T-cell (primary cell): ENCODE measurements at places on chromosomes 1 and 21.

DNA sequence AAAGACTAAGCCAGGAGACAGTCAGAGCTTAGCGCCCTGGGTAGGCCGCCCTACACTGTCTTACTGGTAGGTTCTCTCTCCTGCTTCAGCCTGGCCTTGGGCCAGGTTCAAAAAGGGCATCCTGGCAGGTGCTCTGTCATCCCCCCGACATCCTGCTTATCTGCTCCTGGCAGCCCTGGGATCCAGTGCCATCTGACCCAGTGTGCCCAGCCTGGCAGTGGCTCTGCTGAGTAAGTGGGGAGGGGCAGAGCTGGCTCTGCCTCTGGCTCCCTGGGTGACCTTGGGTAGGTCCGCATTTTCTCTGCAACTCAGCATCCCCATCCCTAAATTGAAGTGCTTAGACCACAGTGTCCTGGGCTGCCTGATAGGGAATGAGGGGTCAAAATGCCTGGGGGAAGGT, 549.9 kb downstream of the PTPRU start:
- no peak for DNase-seq

DNA sequence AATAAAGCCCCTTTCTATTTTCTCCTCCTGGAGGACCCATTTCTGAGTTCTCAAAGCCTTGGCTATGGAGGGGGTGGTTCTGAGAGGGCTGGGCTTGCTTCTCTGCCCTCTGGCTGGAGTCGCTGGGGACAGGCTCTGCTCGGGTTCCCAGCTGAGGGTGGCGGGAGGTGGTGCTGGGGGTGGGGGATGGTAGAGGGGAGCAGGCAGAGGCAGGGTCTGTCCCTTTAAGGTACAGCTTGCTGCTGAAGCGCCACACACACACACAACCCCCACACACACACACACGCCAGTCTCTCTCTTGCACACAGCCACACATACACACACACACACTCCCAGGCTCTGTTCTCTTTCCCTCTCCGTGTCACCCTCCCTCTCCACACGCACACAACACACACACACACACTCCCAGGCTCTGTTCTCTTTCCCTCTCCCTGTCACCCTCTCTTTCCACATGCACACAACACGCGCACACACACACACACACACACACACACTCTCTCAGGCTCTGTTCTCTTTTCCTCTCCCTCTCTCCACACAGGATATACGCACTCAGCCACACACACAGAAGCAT, 69.8 kb upstream of the SSBP3 start:
- no peak for DNase-seq

GRCh38 chr1:45682942-45683341, 3.4 kb downstream of the GPBP1L1 start:
- no peak for DNase-seq

GRCh38 chr1:93595266-93595665, 86.4 kb downstream of the BCAR3 start:
- DNase-seq = no peak

DNA sequence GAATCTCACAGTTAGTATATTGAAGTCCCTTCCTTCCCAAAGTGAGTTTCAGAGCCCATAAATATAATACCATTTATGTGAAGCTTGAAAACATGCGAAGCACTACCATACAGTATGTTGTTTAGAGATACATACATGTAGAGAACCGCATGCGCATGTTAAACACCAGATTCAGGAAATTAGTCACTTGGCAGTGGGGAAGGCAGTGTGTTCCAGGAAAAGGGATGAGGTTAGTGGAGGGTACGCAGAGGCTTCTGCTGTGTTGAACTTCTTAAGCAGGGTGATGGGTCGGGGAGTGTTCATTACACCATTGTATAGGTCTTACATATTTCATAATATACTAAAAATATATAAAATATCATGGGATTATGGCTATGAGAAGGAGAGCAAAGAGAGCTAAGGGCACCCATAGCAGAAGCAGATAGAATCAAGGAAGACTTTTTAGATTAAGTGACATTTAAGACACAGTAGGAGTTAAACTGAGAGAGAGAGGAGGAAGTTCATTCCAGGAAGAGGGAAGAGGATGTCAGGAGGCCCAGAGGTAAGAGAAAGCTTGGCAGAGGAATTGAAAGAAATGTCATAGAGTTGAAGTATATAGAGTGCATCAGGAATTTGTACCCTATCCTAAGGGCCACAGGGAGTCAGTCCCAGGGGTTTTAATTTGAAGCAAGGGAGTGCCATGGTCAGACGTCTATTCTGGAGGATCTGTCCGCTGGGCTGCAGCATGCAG, 43.5 kb upstream of the SARS1 start:
- no peak for DNase-seq

DNA sequence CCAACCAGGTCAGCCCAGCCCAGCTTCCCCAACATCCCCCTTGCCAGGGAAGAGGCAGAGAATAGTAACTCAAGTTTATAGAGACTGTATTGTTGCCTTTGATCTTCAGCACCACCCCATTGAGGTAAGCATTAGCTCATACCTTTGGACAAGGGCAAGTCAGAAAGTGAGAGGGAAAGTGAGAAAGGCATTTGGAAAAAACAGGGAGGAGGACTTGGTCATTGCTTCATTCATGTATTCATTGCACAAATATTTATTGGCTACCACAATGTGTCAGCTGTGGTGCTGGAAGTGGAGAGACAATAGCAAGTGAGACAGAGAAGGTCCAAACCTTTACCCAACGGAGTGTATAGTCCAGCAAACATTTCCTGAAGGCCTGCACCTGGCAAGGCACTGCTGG, 561.2 kb downstream of the KIF26B start:
- DNase-seq = no peak

GRCh38 chr1:201639826-201640225, 100.9 kb downstream of the NAV1 start:
- DNase-seq = no peak

DNA sequence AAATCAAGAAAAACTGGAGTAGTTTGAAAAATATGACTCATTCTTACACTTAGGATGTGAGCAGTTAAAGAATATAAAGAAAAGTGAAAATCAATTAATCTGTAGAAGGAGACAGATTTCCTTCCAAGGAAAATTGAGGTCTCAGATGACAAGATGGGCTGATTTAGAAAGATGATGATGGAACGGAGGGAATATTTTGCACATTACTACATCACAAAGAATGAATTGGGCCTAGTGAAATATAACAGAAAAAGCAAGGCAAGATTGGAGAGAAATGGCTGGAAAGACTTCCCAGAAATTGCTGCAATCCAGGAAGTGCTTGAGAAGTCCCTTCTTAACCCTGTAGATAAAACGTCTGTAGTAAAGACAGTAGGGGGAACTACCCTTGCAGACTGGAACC, 169.1 kb upstream of the SYT6 start:
- no peak for DNase-seq

DNA sequence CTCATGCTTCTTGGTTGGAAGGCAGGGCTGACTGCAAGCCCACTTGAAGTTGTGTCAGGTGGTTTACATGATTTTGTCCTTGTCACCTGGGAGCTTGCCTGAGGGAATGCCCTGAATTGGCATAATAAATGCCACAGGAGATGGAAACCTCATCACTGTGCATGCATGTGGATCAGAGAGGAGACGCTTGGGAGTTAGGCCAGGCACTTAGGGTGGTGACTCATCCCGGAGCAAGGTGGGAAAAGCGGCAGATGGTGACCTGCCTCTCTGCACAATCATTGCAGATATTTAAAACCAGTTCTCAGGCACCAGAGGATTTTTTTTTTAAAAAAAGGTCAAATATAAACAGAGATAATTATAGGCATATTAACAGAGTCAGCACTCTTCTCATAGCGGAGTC, 202.2 kb upstream of the KIAA0040 start:
- no peak for DNase-seq

DNA sequence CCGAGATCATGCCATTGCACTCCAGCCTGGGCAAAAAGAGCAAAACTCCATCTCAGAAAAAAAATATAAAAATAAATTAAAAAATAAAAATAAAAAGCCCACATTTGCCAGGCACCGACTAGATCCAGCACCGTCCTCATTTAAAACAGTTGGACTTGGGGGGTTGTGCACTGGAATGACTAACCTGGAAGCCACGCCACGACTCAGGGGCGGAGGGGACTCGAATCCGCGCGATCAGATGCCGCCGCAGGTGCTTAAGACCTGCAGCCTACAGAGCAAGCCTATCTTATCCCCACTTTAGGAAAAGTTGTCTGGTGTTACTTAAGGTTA, 38.5 kb downstream of the ZBTB8OS start:
- no peak for DNase-seq
